Type B pancreatic cell (in vitro differentiated cells): ENCODE measurements at places on chromosomes 13 and 19. TPM values are rescaled to one million over a fixed set of nuclear protein-coding genes. Genes with fewer than 3 reads are reported as not detected.

Gene C19orf47
- total RNA-seq, result 15.3 and 18.6 TPM in 2 replicates

Gene NLRP4
- total RNA-seq, result not detected in 2 replicates

Gene DBP
- total RNA-seq, result 24.5 and 31.5 TPM in 2 replicates

Gene LILRA1
- not detected in 2 replicates for total RNA-seq

Gene SLC25A41
- 1.0 and 1.1 TPM in 2 replicates for total RNA-seq

Gene PEAK3
- total RNA-seq, result 0.10 TPM in 1 of 2 replicates, not detected in the other

Gene CEACAM3
- not detected in 2 replicates for total RNA-seq

Gene RYR1
- total RNA-seq, result 3.3 and 9.3 TPM in 2 replicates

Gene DCT
- 19.7 TPM in 1 of 2 replicates, not detected in the other for total RNA-seq

Gene MISP3
- total RNA-seq, result 3.1 and 3.6 TPM in 2 replicates

Gene KPNA3
- total RNA-seq, result 36.5 and 40.1 TPM in 2 replicates

Gene PCDH17
- total RNA-seq, result 12.1 and 16.6 TPM in 2 replicates

Gene NFKBIB
- 13.7 and 21.1 TPM in 2 replicates for total RNA-seq

Gene ZNF442
- 2.4 and 5.1 TPM in 2 replicates for total RNA-seq

Gene DACT3
- 1.3 and 24.5 TPM in 2 replicates for total RNA-seq

Gene RGL3
- 44.8 and 49.6 TPM in 2 replicates for total RNA-seq

Gene AKT2
- 138 and 149 TPM in 2 replicates for total RNA-seq

Gene IFNL1
- not detected in 2 replicates for total RNA-seq

Gene CD79A
- total RNA-seq, result 0.48 and 0.52 TPM in 2 replicates

Gene ZNF730
- 2.6 and 12.9 TPM in 2 replicates for total RNA-seq

Gene MIR17HG
- 5.3 and 21.8 TPM in 2 replicates for total RNA-seq

Gene C1QTNF9B
- not detected in 2 replicates for total RNA-seq

Gene CEACAM4
- total RNA-seq, result not detected in 2 replicates

Gene ZNF841
- 27.7 and 35.7 TPM in 2 replicates for total RNA-seq

Gene ZFP28
- total RNA-seq, result 6.2 and 7.2 TPM in 2 replicates

Gene TNFSF11
- 0.50 and 0.65 TPM in 2 replicates for total RNA-seq

Gene ELSPBP1
- total RNA-seq, result not detected in 2 replicates

Gene IRGC
- not detected in 2 replicates for total RNA-seq

Gene LRG1
- total RNA-seq, result 0.21 and 1.2 TPM in 2 replicates

Gene CD33
- not detected in 2 replicates for total RNA-seq

Gene SLC7A9
- 3.1 and 7.9 TPM in 2 replicates for total RNA-seq

Gene KASH5
- total RNA-seq, result not detected in 2 replicates

Gene KLF1
- not detected in 2 replicates for total RNA-seq

Gene HS6ST3
- total RNA-seq, result 4.2 and 4.7 TPM in 2 replicates

Gene PDE4C
- 0.33 and 0.89 TPM in 2 replicates for total RNA-seq

Gene ERICH4
- 0.56 and 0.81 TPM in 2 replicates for total RNA-seq

Gene SULT2B1
- total RNA-seq, result 0.77 and 5.3 TPM in 2 replicates

Gene GGN
- 1.1 and 1.5 TPM in 2 replicates for total RNA-seq

Gene NXNL1
- not detected in 2 replicates for total RNA-seq

Gene C19orf81
- 1.8 and 3.7 TPM in 2 replicates for total RNA-seq

Gene C19orf73
- total RNA-seq, result 2.3 and 2.6 TPM in 2 replicates
